ENCODE measurements at places on chromosomes 7 and 10.

DNA sequence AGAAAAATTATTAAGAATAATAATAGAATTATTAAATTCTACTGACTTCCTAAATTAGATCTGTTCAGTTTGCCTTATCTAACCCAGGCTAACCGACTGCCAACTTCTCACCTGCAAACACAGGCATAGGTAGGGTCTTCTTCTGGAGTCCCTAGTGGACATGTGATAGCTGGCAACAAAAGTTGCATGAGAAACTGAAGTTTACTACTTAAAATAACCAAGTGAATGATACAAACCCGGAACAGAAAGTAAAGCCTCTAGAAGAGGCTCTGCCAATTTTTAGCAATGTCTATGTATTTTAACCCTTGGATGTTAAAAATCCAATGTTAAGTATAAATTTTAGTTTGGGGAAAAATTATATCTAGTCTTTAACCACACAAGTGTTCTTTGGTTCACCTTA is 37.6 kb downstream of the NDUFB2 start:
- DNase-seq, result no peak

GRCh38 chr10:66999762-67000545 is 74.1 kb downstream of the LRRTM3 start:
- DNase-seq, result no peak

- DNase-seq, result no peak
Measured at GRCh38 chr7:89002981-89003956, 207.7 kb upstream of the TEX47 start.

- DNase-seq, result no peak
Measured at GRCh38 chr7:107877731-107878382, 13.1 kb upstream of the DLD start.

DNA sequence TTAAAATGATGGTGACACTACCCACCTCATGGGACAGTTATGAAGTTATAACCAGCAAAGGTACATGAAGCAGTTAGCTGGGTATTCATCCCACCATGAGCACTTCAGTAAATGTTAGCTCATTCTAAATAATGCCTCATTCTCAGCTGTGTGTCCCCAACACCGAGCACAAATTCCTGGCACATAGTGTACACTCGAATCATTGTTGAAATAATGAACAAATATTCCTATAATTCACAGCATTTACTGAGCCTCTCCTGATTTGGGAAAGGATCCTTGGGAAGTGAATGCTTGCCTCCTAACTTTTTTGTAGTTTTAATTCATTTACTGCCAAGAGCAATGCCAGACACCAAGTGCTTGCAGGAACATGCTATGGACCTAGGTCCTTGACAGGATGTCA is 235.2 kb downstream of the DGKI start:
- DNase-seq, result no peak

DNA sequence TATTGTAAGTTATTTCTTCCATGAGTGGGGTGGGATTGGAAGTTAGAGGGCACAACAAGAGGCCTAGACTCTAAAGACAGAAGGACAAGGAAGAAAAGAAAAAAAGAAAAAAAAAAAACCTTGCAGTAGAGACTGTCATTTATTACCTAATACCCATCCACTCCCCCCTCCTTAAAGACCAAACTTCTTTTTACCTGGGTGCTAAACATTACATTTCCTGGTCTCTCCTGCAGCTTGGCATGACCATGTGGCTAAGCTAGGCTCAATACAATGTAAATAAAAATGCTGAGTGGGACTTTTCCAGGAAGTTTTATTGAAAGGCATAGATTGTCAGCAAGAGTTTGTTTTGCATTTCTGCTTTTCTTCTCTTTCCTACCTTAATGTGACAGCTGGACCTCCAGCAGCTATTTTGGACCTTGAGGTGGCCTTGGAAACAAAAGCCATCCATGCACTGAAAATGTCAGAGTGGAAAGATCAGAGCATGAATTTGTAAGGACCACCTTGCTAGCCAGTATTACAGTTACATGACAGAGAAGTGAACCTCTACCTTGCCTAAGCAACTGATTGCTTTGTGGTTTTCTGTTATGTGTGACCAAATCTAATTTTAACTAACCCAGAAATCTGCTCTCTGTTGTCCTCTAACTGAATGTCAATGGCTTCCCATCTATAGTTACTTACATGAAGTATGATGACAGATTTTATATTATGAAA is 81.3 kb upstream of the SFMBT2 start:
- DNase-seq, result no peak

DNA sequence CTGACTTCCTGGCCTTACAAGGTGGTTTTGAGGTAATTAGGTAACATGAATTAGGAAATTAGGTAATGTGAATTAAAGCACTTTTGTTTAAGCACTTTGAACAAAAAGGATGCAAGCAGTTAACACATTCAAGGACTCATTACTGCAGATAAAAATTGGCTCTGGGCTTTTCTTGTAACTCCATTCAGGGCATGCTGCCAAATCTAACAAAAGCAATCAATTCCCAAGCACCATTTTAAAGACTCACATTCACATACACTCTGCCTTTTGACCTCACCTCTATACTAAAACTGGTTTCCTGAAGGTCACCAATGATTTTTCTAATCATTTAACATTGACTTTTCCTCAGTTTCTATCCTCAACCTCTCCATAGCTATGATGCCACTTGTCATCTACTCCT is 251.2 kb upstream of the RHOBTB1 start:
- DNase-seq, result no peak
